ENCODE measurements at places on chromosomes 3 and 15. TPM values are rescaled to one million over a fixed set of nuclear protein-coding genes. Genes with fewer than 3 reads are reported as not detected.

GRCh38 chr3:8996216-8996615 lies 32.9 kb upstream of the RAD18 start:
- DNase-seq: no peak

GRCh38 chr15:83293201-83293600 lies 8.7 kb upstream of the BNC1 start:
- DNase-seq: no peak

GRCh38 chr3:20696388-20697150 lies 510.6 kb upstream of the SGO1 start:
- DNase-seq: no peak

DNA sequence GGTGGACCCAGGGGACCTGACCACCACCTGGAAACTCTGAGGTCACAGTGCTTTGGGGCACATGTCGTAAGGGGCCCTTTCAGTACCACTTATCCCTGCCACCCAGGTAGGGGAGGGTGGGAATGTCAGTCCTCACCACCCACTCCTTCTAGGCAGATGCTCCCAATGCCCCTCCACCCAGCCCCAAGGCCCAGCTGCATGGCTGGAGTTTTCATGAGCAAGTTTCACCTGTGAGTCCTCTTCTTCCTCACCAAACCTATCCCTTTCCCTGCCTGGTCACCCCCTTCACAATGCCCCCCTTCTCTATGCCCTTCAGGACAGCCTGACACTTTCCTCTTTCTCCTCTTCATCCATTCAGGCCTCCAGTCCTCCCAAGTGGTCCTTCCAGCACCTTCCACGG lies 9.8 kb downstream of the FAM174B start:
- no peak for DNase-seq

DNA sequence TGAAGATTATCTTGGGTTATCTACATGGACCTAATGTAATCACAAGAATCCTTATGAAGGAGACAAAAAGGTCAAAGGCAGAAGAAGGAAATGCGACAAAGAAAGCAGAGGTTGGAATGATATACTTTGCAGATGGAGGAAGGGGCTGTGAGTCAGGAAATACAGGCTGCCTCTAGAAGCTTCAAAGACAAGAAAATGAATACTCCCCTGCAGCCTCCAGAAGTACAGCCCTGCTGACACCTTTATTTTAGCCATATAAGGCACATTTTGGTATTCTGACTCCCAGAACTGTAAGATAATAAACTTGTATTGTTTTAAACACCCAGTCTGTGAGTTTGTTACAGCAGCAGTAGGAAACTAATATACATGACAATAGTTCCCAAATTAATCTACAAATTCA lies 58.6 kb downstream of the SIDT1 start:
- DNase-seq: no peak

TGM5 gene
- total RNA-seq: not detected

GRCh38 chr3:170485294-170485693 lies 66.6 kb downstream of the CLDN11 start:
- no peak for DNase-seq

GRCh38 chr3:13717222-13717895 lies 162.5 kb downstream of the WNT7A start:
- DNase-seq: no peak

DNA sequence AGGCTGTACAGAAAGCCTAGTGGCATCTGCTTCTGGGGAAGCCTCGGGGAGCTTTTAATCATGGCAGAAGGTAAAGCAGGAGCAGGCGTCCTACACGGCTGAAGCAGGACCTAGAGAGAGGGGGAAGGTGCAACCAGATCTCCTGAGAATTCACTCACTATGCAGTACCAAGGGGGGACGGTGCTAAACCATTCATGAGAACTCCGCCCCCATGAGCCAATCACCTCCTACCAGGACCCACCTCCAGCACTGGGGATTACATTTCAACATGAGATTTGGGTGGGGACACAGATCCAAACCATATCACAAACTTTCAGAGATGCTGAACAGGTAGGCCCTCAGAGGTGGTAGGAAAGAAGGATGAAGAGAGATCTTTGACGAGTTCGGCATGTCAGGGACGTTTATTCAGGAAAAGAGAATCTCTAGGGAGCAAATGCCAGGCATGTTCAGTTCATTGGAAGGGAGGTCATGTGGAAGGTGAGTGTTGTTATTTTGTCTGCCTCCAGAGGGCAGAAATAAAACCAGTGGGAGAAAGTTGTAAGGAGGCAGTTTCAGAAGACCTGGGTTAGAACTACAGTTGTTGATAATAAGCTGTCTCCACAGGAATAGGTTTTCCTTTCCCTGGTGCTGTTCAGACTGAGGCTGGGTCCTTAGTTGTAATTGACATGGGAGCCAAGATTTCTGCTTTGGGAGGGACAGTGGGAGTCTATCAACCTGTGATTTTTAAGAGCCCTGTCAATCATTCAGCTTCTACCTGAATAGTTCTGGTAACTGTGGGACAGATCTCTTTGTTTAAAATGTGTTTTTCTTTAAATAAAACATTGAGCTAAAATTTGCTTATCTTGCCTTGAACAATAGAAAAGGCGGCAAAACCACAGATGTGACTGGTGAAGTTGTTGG lies 4.3 kb upstream of the FNDC3B start:
- peak; percentile 42 for DNase-seq

- DNase-seq: no peak
These were observed 42.3 kb downstream of the FGD5 start for GRCh38 chr3:14861031-14861430.

DNA sequence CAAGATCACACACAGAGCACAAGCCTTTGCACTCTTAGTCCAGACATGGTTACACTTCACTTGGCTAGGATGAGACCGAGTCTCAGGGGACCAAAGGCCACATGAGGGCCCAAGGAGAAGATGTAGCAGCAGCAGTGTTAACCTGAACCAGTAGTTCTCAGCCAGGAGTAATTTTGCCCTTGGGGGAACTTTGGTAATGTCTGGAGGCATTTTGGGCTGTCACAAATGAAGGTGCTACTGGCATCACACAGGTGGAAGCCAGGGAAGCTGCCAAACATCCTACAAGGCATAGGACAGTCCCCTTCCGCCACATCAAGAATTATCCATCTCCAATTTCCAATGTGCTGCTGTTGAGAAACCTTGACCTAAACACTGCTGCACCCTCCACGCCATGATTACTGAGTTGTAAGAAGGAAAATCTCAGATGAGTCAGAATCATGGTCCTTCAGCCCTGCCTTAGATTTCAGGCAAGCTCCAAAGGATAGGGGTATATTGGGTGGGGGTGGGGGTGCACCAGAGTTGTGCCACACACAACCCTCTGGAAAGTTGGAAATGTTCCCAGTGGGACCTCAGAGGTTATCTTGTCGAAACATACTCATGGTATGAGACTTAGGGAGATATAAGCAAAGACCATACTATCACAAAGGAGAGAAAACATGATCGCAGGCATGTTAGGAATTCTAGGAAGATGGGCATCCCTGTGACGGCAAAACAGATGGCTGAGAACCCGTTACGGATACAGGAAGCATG lies 36.2 kb downstream of the SEMA5B start:
- DNase-seq: no peak

DNA sequence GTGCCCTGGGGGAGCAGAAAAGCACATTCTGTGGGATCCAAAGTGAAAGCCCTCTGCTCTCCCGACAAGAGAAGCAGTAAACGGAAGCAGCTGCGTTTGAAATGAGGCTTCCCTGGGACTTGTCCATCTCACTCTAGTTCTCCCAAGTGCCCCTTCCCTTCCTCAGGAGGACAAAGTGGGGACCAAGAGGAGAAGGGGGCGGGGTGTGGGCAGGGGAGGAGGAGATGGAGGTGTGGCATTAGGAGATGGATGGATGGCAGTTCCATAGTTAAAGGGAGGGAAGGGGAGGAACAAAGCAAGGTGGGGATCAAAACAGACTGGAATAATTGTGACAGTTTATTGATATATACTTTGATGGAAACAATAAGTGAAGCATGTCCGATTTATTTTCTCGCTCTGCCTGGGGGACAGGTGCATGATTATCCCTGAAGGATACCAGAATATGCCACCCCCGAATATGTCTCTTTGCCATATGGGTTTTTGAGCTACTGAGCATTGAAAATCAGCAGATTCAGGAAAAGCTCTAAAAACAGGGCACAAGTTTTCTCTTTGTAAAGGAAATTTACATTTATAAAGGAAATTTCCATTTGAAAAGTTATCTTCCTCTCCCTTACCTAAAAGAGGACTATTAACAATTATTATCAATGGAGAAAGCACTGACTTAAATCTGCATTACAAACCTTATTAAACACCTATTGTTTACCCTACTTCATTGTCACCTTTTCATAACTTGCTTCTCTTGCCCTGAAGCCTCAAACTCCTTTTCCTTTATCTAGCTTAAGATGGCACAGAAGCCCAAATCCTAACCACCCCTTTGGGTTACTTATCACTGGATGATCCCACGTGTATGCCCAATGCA lies 58.9 kb upstream of the DAZL start:
- no peak for DNase-seq

DNA sequence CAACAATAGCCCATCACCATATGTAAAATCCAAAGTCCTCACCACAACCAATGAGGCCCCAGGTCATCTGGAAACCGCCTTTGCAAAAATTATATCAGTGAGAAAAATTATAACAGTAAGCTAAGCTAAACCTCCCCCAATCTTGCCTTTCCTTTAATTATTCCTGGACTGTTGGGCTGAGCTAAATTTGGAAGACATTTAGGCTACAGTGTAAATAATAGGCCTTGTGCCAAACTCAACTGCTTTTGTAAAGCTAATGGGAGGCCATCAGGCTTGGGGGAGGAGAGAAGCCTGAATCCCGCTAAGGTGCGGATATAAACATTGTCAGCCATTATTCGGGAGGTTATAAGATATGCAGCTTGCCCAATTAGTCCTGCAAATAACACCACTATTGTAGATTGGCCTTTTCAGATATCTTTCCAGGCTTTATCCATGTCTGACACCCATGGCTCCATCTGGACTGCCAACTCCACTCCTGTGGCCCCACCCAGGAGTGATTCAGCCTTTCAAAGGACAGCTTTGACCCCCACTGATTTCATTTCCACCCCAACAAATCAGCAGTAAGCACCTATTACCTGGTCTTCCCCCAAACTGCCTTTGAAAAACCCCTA lies 53.0 kb upstream of the CA12 start:
- DNase-seq: no peak

NR2E3 gene
- total RNA-seq: not detected
